Activated T-cell treated with anti-CD3 and anti-CD28 coated beads, Interleukin-2, amount 50 U/mL, for 4 hours (primary cell): ENCODE measurements at places on chromosomes 6 and 20.

- DNase-seq: no peak
Measured at GRCh38 chr20:52601295-52601971, 370.7 kb upstream of the TSHZ2 start.

GRCh38 chr6:39530201-39530759, 194.9 kb downstream of the KIF6 start:
- DNase-seq: no peak

DNA sequence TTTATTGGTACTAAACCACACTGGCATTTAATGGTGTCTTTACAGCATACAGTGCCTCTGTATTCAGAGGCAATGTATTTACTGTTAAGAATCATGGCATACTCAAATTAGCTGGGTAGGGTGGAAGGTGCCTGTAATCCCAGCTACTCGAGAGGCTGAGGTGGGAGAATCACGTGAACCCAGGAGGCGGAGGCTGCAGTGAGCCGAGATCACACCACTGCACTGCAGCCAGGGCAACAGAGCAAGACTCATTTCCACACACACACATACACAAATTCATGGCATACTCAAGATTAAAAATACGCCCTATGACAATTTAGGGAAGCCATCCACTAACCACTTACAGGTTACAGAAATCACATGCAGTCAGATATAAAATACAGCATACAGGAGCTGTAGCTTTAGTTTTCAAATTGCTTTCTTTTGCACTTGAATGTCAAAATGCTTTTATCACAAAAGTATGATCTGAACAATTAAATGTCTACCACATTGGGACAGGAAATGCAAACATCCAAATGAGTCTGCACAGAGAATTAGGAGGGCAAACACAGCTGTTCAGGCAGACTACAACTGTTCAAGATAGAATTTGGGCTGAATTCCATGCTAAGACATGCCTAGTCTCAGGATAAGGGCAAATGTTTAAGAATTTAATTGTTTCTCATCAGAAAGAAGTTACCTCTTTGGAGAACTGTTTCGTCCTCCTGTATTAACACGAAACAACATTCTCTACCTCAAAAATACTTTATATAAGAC, 36.4 kb downstream of the CSNK2A1 start:
- DNase-seq: no peak

DNA sequence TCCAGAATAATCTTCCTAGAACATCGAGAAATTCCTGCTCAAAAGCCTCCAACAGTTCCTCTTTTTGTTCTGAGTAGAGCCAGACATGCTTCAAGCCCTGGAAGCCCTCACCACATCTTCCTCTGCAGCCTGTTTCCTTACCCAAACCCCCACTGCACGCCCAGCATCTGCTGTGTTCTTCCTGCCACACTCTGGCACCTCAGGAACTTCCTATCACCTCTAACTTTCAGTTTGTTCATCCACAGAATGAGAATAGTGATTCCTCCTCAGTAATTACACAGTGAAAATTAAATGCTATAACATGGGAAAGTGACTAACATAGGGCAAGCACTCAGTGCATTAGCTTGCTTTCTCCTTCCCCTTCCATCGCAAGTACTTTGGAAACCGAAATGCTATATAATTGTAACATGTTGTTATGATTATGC, 26.3 kb downstream of the C6orf89 start:
- no peak for DNase-seq

DNA sequence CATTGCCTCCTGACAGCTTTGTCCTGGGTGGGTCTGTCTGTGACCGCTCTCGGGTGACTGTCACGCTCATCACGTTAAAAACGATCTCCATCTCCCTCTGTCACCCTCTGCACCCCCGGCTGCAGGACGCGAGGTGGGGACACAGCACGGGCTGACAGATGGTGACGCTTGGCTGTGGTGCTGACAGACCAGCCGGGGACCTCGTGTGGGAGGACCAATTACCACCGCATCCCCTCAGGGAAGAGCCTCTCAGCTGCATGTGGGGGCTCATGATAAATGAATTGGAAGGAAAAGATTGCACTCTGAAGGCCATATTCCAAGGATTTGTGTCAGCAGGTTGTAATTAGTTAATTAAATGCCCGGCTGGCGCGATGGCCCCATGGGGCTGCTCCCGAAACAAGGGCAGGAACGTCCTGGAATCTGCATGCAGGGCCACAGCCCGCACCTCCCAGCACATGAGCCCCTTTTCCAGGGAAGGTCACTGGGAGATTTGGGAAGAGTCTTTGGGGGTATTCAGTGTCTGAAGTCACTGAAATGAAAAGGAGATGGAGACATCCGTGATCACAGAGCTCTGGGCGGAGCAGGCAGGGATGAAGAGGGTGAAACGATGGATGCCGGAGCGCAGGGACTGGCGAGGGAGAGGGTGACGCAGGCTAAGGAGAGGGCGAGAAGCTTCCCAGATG, 87.1 kb downstream of the ERMARD start:
- no peak for DNase-seq

GRCh38 chr6:127120023-127120786, 1.7 kb downstream of the RSPO3 start:
- no peak for DNase-seq

- no peak for DNase-seq
Measured at GRCh38 chr6:24924580-24925356, 11.0 kb downstream of the RIPOR2 start.

DNA sequence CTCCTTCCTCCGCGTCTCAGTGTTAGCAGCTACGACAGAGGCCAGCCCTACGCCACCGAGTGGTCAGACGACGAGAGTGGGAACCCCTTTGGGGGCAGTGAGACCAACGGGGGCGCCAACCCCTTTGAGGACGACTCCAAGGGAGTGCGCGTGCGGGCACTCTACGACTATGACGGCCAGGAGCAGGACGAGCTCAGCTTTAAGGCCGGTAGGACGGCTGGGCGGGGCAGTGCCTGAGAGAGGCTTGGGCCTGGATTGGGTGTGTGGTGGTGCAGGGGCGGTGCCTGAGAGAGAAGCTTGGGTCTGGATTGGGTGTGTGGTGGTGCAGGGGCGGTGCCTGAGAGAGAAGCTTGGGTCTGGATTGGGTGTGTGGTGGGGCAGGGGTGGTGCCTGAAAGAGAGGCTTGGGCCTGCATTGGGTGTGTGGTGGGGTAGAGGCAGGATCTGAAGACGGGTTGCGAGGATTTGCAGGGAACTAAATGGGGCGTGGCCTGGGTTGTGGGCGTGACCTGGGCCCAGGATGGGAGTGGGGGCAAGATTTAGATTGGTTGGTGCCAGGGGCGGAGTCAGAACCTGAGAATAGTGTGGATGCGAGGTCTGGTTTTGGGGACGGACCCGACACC, 24.4 kb downstream of the SPDEF start:
- DNase-seq: no peak

DNA sequence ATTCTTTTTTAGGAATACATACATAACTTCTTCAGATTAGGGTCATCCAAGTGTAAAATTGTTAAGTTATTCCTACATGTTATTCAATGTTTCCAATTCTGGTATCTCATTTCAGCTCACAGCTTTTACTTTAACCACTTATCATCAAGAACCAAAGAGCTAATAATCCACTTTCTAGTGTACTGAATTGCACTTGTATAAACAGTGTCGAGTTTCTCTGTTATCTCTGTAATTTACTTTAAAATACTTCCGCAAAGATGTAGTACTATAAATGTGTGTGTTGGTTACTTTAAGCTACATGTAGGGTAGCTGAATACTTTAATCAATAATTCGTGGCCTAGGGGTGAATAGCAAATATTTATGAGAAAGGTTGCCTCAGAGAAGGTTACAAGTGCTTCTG, 8.8 kb upstream of the GJA1 start:
- no peak for DNase-seq

GRCh38 chr6:3808759-3809514, 40.2 kb upstream of the FAM50B start:
- DNase-seq: no peak

- peak; percentile 48 for DNase-seq
Measured at GRCh38 chr6:28355743-28356665, 6.3 kb downstream of the ZKSCAN3 start.

DNA sequence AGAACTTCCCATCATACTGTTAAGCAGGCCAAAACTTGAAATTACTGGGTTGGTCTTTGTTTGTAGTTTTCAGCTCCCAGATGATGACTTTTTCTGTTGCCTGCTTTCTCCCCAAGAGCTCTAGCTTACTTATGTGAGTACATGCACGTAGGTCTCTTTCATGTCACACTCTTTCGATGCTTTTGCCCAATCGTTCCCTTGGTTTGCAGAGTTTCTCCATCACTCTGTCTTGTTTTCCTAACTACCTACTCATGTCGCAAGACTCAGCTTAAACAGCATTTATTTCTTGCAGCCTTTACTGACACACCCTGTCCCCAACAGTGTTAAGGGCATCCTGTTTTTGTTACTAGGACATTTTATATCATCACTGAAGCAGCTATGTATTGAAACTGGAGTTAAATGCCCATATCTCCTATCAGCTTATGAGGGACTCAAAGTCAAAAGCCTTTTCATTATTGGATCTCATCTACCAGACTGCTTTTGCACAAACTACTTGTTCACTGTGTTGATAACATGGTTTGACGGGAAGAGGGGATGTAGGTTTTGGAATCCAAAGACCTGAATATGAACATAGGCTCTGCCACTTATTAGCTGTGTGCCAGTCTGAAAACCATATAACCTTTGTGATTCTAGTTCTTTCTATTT, 2.9 kb downstream of the ARG1 start:
- no peak for DNase-seq

GRCh38 chr6:158848490-158848895, 29.3 kb upstream of the EZR start:
- no peak for DNase-seq

GRCh38 chr20:31896049-31896448, 25.6 kb downstream of the TTLL9 start:
- DNase-seq: no peak

GRCh38 chr6:53492860-53493634, 51.9 kb downstream of the GCLC start:
- no peak for DNase-seq

GRCh38 chr6:74369556-74369993, 673.6 kb downstream of the CD109 start:
- DNase-seq: no peak

DNA sequence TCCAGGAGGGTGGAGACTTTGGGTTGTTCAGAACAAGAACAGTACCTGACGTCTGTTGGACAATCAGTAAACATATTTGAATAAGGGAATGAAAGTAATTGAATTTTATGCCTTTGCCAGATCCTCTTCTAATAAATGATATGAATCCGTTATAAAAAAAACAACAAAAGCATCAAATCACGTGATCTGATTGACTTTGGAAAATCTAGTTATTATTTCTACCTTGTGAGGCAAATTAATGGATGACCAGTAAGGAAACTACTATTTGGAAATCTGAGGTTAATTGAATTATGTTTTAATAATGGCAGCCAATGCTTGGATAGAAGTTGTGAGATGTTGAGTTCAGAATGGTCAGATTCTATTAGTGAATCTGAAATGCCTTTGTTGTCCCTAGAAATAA, 399.5 kb downstream of the TFAP2B start:
- no peak for DNase-seq

DNA sequence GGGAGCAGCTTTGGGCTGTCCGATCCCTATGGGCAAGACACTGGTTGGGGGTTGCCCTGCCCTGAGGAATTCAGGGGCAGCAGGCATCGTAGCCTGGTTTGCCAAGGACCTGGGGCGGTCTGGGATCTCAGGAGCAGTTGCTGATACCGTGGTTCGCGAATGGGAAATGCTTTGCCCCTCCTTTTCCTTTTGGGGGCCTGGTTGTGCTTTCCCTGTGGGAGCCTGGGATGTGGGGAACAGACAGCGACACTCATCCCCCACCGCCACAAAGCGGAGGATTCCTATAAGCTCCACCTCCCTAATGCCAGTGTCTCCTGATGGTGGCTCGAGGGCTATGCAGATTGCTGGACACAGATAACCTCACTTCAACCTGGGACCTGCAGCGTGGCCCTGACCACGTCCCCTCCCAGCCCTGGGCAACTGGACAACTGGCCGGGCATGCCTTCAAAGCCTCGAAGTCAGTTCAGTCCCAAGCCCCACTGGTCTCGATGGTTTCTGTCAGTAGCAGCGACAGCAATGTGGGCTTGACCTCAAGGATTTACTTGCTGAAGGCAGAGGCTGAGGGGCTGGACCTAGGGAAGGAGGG, 3.3 kb downstream of the CEBPB start:
- no peak for DNase-seq

DNA sequence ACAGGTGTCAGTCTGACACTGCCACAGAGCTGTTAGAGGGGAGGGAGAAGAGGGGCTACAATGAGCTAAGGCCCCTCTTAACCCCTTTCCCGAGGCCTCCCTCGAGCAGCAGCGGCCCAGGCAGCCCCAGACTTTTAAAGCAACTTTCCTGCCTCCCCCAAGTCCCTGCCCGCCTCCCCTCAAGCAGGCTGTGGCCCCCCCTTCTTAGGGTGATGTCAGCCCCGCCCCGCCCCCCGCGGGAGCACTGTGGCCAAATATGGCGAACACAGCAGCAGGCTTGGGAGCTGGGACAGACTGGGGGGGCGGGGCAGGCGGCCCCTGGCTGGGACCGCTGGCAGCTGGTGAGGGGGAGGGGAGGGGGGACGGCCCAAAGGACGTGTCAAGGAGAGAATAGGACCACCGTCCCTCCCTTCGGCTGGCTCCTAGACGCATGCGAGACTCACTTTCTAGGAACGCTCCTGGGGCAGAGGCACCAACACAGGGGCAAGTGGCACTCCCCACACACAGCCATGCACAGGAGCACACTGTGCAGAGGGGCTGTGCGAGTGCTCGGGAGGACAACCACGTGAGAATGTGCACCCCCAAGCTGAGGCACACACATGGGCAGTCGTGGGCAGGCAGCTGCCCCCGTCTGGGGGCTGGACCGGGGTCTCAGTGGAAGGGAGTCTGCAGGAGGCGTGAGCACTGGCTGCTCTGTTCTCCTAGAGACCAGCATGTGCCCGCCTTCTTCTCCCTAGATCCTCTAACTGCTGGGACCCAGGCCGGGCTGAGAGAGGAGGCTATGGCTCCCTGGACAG, 6.7 kb downstream of the TEAD3 start:
- no peak for DNase-seq

- no peak for DNase-seq
Measured at GRCh38 chr6:106967936-106968555, 6.5 kb downstream of the CD24 start.

- DNase-seq: no peak
Measured at GRCh38 chr6:136959471-136959891, 37.4 kb downstream of the SLC35D3 start.

- DNase-seq: no peak
Measured at GRCh38 chr6:85412911-85413430, 36.9 kb upstream of the NT5E start.

- no peak for DNase-seq
Measured at GRCh38 chr20:14142964-14143627, 147.8 kb downstream of the MACROD2 start.

- DNase-seq: no peak
Measured at GRCh38 chr6:148221196-148221979, 121.2 kb upstream of the SASH1 start.
